ENCODE measurements at places on chromosomes 6 and 20.

DNA sequence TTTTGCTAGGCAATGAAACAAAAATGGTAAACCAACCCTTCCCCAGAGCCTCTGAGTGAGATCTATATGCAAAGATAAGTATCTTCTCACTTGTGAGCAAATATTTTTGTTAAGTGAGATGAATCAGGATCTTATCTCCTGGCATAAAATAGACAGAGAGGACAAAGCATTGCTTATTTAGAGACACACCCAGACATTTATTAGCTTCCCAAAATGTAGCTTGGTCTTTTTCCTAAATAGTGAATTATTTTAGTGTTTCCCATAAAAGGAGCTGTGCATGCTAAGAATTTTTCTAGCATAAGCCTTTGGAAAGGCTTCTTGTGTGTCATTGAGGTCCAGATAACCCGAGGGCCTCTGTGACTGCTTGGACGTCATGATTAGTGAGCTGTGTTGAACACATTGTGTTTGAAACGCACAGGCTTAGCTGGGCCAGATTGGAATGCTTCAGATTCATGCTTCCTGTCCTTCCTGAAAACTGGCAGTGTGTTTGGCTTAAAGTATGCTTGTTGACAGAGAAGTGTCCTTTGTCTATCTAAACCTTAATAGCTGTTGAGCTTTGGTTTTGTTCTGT, 16.5 kb downstream of the MTHFD1L start:
- DNase-seq = no peak

- DNase-seq = no peak
Observed at GRCh38 chr6:148495029-148495428, 152.4 kb downstream of the SASH1 start.

DNA sequence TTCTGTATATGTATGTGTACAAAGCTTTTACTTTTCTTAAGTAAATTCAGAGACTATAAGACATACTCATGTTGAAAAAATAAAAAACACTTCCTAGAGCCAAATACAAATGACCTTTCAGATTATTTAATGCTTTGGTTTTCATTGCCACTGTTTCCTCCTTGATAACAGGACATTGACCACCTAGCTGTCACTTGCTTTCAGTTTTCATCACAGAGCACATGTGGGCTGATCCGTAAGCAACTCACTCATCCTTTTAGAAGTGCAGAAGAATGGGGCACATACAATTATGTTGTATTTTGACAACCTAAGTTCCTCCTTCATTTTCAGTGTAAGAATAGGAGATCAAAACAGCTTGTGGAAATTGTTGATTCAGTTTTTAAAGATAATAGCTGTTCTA, 6.2 kb downstream of the ZBTB2 start:
- no peak for DNase-seq

DNA sequence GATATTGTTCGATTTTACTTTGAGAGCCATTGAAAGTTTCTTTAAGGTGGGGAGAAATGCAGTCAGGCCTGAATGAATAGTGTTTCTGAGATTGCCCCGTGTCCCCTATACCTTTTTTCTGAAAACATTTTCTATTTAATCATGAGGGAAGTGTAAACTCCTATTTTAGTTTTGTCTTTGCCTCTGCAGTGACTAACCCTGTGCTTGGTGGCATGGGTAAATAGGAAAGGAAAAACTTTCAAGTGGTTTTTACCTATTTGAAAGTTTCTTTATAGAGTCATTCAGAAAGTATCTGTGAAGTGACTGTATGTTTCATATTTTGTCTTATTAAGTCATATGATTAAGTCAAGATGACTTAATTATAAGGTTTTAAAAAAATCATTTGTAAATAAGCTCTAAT, 14.5 kb downstream of the SNRNP48 start:
- no peak for DNase-seq

GRCh38 chr20:25017257-25017803, 24.8 kb upstream of the APMAP start:
- DNase-seq = no peak

- no peak for DNase-seq
Observed at GRCh38 chr6:163529605-163530004, 115.1 kb downstream of the QKI start.

GRCh38 chr6:139855671-139856311, 481.3 kb upstream of the CITED2 start:
- no peak for DNase-seq

DNA sequence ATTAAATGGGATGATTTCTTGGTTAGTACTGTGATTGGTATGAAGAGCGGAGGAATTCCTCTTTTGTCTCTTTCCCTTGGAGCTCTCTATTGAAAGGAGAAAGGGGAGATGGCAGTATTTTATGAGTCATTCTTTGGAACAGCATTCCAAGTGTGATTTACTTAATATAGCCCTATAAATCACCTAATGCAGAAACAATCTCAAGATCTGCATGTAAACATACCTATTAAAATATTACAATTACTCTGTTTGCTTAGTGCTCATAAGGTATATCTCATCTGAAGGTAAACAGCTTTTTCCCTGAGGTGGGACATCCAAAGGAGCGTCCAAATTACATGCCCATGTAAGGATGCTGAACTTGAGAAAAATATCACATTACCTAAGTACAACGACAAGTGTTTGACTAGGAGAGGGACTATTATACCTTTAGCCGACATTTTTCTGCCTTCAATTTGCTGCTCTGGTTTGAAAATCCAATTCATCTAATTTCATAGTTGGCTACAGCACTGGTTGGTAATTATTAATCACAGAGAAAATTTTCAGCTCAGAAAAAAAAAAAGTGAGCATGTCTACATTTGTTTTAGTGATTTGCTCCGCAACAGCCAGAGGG, 229.0 kb downstream of the FOXC1 start:
- no peak for DNase-seq

- DNase-seq = no peak
Observed at GRCh38 chr6:90497411-90497810, 89.5 kb downstream of the MAP3K7 start.

GRCh38 chr20:15895126-15895525, 678.1 kb downstream of the KIF16B start:
- DNase-seq = no peak

- DNase-seq = no peak
Observed at GRCh38 chr20:55172310-55173002, 697.1 kb downstream of the DOK5 start.

GRCh38 chr6:127833336-127833735, 67.5 kb downstream of the THEMIS start:
- DNase-seq = no peak

GRCh38 chr20:50395251-50395729, 114.9 kb upstream of the PTPN1 start:
- DNase-seq = no peak

DNA sequence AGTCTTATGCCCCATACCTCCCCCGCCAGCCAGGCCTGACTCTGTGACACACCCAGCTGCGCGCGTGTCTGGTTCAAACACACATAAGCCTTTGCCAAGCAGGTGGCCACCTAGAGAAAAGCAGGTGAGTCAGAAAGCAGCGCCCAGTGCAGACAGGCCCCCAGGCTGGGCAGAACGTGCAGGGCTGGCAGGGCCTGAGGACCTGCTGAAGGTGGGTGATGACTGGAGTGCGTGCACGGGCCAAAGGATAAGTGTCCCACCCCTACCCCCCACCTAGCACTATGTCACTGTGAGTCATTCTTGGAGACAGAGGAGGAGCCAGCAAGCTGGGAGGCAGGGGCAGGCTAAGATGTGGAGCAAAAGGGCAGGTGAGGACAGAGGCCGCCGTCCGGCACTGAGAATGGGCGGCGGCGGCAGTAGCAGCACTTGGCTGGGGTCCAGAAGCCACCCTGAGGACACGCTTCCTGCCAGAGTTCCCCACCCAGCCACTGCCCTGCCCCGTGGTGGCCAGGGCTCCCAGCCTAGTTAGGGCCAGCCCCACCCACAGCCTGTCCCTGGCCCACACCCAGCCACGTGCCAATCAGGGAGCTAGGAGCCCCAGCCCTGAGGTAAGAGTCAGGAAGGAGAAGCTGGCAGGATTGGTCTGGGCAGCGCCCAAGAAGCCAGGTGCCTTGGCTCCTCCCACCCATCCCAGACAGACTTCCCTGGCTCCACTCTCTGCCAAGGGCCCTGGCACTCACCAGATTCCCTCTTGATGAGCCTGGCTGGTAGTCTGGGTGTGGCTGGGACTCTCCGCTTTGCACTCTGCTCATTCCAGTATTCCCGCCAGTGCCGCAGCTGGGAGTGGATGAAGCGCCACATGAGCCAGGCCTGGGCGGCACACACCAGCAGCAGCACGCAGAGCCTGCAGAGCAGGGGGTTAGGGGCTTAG, 72.7 kb downstream of the TRAM2 start:
- DNase-seq = no peak

- no peak for DNase-seq
Observed at GRCh38 chr6:47238456-47238995, 71.2 kb downstream of the TNFRSF21 start.

DNA sequence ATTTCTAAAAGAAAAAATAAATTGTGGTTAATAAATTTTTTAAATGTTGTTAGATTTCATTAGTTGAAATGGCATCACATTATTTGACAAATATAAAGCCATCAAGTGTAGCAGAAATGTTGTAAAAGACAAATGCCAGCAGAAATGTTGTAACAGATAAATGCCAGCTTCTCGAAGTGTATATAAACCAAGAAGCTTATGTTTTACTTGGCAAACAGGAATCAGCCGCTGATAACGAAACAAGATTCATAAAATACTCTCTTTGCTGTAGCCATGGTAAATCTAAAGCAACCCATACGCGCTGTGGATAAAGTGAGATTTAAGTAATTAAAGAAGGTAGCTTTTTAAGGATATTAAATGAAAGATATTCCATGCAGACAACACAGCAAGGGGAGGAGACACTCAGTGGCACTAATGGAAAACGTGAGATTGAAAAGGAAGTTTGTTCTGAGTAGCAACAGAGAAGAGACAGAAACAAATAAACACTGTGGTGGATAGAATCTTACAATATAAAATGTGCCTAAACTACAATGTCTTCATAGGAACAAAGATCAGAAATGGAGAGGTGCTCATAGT, 29.6 kb downstream of the BTBD9 start:
- no peak for DNase-seq

- no peak for DNase-seq
Observed at GRCh38 chr20:24914388-24915241, 34.5 kb upstream of the CST7 start.

DNA sequence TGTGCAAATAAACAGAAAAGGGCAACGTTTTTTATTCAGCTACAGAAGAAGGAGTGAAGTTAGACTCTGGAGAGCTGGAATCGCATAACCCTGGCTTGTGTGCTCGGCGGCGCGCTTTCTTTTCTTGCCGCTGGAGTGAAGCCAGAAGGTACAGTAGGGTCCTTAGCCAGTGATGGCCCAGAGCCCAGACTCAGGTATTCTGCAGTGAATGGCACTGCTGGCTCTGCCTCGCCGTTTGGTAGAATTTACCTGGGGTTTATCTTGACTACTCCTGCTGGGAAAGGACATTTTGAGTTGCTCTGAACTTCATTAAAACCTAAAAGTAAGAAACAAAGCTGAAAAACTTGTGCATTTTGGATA, 56.9 kb upstream of the TIAM2 start:
- DNase-seq = no peak

DNA sequence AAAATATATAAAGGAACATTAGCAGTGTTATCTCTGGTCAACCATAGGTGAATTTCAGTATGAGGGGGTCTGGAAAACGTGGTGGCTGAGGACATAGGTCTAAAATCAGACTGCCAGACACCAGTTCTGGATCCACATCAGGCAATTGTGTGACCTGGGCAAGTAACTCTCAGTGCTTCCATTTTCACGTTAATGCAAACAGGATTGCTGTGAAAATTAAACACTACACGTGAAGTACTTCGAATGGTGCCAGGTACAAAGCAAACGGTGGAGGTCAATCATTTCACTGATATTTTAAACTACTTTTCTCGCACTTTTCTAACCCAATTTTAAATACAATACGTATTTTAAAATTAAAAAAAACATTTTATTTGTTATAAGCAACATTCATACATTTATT, 315.7 kb downstream of the TRDN start:
- DNase-seq = no peak

DNA sequence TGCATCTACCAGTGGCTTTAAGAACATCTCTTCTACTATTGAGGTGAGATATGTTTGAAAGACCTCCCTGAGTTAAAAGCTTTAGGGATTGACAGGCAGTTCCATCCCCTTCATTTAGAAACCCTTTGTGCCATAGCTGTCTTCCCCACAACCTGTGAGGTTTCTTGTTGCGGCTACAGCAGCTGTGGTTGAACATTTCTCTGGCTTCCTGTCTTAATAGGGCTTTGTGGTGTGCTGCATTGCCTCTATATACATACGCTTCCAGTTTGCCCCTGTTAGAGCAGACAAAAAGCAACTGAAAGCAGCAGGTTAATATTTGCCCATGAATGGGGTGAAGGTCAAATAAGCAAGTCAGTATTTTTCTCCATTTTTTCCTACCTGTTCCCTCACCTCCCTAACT, 210.2 kb downstream of the TMEM200A start:
- peak; percentile 17 for DNase-seq

Data from stimulated activated CD4-positive, alpha-beta T cell treated with anti-CD3 and anti-CD28 coated beads, Interleukin-4, amount 100 ng/mL, for 48 hours (primary cell).